ENCODE measurements at places on chromosomes 2 and 18.

DNA sequence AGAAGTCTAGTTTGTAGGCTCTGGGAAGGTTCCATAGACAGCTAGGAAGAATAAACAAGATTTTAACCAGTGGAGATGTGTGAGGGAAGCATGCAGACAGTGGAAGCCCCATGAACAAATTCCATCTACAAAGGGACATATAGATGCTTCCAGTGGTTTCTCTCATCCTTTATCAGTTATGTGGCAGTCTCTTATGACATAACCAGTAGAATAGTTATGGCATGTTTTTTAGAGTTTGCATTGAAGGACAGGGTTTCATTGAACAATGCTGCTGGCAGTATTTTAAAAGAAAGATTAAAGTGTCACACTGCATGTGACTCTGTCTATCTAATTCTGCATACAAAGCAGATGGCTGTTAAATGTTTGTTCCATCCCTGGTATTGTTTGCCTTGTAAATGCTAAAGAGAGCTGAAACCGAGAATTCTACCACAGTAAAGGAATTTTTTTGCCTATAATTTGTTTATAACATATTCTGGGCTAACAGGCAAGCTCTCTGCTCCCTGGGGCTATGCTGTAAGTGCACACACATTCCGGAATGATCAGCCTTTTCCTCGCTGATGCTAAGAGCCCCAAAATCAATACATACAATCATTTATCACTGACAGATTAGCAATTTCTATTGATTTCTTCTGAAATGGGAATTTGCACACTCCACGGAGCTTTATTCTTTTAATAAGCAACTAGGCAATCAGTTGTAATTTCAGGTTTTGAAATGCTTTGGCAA, 76.8 kb upstream of the PELI1 start:
- no peak for DNase-seq

- DNase-seq: peak; percentile 10
Measured at GRCh38 chr18:56992777-56993176, 154.1 kb upstream of the BOD1L2 start.

DNA sequence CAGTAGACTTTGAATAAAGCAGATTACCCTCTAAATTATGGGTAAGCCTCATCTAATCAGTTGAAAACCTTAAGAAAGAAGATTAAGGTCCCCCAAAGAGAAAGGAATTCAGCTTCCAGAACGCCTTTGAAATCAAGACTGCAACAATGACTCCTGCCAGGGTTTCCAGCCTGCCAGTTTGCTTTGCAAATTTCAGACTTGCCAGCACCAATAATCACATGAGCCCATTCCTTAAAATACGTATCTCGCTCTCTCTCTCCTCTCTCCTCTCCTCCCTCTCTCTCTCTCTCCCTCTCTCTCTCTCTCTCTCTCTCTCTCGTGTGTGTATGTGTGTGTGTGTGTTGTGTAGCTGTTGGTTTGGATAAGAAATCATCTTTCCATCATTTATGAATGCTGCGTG, 184.2 kb downstream of the PDE1A start:
- no peak for DNase-seq

DNA sequence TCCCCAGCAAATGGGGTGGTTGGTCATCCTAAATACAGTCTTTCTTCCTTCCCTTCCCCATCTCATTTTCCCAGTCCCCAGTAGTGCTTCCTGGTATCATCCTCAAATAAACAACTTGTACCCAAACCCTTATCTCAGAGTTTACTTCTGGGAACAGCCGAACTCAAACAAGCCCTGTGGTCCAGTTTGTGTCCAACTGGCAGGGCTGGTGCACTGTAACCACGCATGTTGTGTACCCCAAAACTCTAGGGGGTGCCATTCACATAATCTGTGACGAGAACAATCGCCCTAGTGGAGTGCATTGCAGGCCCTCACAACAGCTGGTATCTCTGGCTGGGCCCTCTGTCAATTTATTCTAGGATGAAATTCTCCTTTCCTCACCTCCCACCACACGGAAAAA, 366.2 kb downstream of the TNS1 start:
- DNase-seq: no peak

GRCh38 chr18:49178736-49179135, 228.0 kb upstream of the SMAD7 start:
- DNase-seq: peak; percentile 13

DNA sequence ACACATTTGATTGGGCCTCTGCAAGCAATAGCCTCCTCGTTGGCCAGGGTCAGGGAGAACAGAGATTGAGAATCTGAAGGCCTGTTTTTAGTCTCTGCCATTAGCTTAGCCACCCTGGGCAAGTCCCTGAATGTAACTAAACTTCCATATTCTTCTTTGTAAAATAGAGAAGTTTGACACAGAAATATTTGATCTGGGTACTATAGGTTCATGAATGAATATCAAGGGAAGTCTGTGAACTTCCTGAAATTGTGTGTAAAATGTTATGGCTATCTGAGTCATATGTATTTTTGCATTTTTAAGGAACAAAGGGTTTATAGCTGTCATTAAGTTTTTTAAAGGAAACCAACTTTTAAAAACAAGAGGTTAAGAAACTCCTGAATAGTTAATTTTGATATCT, 23.2 kb downstream of the RND3 start:
- peak; percentile 8 for DNase-seq

DNA sequence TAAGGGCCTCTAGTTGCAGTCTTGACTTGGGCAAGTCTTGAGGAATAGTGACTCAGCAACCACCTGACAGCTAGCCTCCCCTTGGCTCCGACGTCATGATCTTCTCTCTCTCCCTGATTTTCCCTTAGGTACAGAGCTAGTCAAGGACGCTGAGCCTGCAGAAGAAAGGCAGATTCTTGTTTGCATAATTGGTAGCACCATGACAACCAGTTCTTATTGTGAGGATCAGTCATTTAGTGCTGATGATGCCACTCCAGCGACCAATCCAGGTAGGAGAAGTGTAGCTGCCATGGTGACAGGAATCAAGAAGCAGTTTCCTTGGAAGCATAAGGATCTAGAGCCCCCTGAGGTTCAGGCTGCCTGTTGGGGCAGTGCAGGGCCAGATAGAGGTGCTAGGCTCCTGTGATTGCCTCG, 2.8 kb upstream of the RESP18 start:
- no peak for DNase-seq

GRCh38 chr2:119704670-119705120, 25.7 kb downstream of the TMEM177 start:
- peak; percentile 70 for DNase-seq

- no peak for DNase-seq
Measured at GRCh38 chr2:153391131-153391530, 87.4 kb downstream of the RPRM start.

DNA sequence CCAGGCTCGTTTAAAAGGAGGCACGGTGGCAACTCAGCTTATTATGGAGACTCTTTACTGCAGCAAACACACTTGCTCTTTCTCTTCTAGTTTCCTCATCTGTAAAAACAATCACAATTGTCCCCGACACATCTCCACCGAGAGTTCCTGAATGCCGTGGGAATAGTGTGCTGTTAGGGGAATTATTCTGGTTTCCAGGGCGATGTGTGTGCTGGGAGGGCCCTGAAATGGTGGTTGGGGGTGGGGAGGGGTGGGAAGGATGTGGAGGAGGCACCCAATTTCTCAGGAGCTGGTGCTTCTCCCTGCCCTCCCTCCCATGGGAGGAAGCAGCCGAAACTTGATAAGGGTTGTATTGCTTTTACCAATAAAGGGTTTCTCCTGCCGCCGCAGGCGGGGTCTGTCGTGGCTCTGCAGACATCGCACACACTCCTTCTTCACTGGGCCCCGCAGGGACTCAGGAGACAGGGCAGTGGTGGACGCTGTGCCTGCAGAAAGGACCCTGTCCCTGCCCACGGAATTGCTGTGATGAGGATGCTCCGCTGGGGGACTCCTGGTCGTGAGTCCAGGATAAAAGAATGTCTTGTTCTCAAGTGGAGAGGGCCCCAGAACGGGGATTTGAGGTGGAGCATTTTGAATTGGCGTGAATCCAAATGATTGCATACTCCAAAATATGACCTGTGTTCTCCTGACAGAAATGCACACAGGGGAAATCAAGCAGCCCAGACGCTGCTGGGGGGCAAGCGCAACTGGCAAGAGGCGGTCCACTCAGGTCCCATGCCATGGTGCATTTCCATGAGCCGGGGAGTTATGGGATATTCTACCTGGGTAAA, 119.2 kb downstream of the ACKR3 start:
- DNase-seq: no peak

DNA sequence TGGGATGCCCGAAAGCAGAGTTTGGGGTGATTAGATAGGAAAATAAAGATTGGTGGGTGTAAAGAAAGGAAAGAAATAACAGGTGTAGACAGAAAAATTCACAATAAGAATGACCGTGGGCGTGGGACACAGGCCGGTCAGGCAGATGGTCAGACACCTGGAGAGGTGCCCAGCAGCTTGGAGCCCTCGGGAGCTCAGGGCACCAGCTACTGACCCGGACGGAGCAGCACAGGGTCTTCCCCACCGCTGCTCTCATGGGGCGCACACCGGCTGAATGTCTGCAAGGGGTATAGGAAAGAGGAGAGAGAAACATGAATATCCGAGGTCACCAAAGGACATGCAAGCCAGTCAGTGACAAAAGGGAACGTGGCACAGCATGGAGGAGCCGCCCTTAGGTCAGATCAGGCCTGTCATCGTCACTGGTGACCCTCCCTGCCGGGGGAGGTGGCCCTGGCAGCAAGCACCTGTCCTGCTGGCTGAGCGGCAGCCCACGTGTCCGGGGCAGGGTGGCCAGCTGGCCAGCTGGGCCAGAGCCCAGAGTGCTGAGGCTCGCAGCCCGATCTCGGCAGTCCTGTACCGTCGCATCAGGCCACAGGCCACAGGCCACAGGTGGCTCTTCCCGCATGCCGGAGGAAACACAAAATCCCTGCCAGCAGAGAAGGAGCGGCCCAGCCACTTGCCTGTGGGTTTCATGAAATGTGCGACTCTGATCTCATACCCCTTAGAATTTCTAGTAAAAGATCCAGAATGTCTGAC, 112.0 kb upstream of the NDUFV2 start:
- no peak for DNase-seq

DNA sequence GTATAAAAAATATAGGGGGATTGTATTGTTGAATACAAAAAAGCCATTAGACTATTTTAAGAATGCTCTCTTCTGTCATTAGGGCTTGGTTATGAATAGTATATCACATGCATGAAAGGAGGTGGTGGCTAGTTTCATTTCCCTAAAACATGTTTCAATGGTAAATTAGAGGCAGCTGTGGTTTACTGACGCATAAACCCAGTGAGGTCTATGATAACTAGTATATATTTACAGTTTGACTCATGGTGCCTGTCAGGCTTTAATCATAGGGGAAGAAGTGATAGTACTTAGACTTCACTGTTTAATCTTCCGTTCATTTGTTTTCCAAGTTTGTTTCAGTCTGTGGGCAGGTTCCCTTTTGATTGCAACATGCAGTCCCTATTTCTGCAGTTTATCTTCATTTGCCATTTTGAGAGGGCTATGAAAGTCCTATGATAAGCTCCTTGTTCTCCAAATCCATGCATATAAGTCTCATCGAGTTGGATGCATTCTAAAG, 55.1 kb upstream of the MAP4K3 start:
- DNase-seq: peak; percentile 96

DNA sequence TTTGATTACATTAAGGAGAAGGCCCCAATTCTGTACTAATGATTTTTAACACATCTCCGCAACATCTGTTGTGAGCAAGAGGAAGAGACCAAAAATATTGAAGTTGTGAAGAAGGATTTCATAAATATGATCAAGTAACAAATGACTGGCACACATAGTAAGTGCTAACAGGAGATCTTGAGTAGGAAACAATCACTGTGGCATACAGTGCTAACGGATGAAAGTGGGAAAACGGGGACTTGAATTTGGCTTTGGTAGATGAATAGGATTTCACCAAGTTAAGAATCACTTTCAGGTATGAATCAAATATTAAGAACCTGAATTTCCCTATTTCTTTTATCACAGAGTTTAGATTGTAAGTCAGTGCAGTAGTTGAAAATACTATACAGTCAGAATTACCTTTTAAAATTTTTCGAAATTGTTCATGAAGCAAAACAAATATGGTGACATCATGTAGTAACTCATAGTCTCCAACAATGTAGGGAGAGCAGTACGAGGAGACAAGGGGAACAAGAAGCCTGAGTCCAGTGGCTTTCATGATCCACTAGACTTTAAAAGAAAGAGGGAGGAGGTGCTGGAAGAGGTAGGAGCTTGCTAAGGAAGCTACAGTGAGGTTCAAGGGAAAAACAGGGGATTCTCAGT, 16.3 kb downstream of the CWC22 start:
- DNase-seq: no peak

- no peak for DNase-seq
Measured at GRCh38 chr18:10585260-10585659, 59.4 kb downstream of the NAPG start.

DNA sequence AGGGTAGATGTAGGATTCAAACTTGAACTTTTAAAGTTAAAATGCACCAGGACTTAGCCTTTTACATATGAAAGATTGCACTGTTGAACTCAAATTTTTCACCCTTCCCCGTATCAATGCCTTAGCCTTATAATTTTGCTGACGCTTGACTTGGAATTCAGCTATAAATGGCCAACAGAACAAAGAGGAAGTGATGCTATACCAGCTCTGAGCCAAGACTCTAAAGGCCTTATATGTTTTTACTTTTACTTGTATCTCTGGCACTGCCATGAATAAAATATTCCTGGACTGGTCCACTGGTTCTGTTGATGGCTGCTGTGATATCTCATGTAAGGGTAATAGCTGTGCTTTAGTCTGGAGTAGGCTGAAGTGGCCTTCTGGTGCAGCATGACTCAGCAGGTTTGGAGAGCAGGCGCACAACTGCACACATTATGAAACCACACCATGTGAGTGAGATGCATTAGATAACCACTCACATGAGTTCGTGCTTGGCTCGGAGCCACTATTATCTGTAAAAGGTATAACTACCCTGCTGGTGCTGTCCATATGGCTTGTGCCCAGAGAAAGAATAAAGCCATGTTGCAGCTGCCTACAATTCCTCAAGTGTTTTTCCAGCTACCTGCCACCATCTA, 8.4 kb upstream of the IER3IP1 start:
- peak; percentile 11 for DNase-seq

DNA sequence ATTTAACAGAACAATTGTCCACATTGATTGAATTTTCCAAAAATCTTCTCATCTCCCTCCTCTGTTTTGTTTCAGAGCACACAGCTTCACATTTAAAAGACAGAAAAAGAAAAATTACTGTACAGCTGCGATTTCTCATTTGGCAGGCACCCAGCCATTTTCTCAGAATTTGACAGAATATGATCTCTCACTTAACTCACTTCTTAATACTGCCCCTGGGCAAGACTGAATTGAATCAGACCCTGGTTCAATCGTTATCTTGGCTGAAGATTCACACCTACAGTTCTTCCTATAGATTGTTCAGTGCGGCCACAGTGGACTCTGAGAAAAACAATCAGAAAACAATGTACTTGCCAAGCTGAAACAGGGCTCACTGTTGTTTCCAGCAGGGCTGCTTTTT, 90.2 kb upstream of the LHCGR start:
- DNase-seq: no peak

DNA sequence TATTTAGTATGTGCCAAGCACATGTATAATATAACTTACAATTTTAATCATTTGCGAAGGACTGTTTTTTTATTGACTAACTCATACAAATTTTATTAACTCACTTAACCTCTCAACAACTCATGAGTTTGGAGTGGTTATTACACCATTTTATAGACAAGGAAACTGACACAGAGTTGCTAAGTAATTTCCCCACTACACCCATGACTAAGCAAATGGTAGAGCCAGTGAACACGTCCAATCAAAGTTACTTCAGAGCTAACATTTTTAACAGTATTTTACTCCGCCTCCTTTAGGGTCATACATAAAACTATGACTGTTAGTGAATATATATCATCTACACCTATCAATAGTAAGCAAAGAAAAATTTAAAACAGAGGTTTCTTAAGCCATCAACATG, 556.7 kb upstream of the FSIP2 start:
- no peak for DNase-seq

Measured in fibroblast of skin of right quadriceps (primary cell).